NCI-H1930 (cell line): ENCODE measurements at places on chromosomes 7 and 10.
A peak's percentile ranks its signal among the peaks of the same experiment; 100 is the strongest.

GRCh38 chr7:43781726-43782607 is 23.5 kb downstream of the BLVRA start:
- DNase-seq, result no peak

GRCh38 chr7:18771834-18772566 is 276.5 kb downstream of the HDAC9 start:
- DNase-seq, result no peak

GRCh38 chr7:4706384-4707216 is 24.5 kb downstream of the FOXK1 start:
- DNase-seq, result no peak

- DNase-seq, result no peak
Observed at GRCh38 chr7:53191836-53192443, 156.5 kb downstream of the POM121L12 start.

- no peak for DNase-seq
Observed at GRCh38 chr10:71776481-71776925, 3.2 kb upstream of the VSIR start.

- no peak for DNase-seq
Observed at GRCh38 chr7:130139193-130139960, 65.8 kb downstream of the TMEM209 start.

- no peak for DNase-seq
Observed at GRCh38 chr7:67894746-67895145, 898.1 kb downstream of the TYW1 start.

DNA sequence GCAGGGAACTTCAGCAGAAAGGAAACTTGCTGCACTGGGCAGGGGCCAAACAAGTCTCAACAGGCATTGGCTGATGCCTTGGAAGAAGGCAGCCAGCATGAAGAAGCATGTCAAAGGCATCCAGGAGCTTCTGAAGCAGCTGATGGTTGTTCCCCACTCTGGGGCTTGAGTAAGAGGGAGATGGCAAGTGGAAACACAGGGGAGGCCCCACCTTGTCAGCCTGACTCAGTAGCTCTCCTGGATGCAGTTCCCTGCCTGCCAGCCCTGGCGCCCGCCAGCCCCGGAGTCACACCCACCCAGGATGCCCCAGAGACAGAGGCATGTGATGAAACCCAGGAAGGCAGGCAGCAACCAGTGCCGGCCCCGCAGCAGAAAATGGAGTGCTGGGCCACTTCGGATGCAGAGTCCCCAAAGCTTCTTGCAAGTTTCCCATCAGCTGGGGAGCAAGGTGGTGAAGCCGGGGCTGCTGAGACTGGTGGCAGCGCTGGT is 96.5 kb downstream of the TACC2 start:
- no peak for DNase-seq

DNA sequence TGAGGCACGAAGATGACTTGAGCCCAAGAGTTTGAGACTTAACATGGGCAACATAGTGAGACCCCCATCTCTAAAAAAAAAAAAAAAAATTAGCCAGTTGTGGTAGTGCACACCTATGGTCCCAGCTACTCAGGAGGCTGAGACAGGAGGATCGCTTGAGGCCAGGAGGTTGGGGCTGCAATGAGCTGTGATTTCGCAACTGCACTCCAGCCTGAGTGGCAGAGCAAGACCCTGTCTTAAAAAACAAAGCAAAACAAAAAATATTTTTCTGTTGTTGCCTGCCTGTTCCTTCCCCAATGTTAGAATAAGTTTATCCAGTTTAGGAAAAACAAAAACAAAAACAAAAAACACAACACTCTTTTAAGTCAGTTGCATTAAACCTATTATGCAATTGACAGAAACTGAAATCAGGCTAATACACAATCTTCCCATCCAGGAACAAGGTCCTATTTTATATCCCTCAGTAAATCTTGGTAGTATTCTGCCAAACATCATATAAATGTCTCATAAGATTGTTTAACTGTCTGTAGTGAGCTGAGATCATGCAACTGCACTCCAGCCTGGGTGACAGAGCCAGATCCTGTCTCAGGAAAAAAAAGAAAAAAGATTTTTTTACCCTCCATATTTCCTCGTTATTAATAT is 4.9 kb downstream of the PILRA start:
- DNase-seq, result no peak

GRCh38 chr7:93757426-93757825 is 133.1 kb downstream of the TFPI2 start:
- DNase-seq, result no peak

GRCh38 chr10:5549462-5550249 is 24.9 kb downstream of the CALML3 start:
- no peak for DNase-seq

- no peak for DNase-seq
Observed at GRCh38 chr7:148793590-148793989, 90.5 kb downstream of the EZH2 start.

DNA sequence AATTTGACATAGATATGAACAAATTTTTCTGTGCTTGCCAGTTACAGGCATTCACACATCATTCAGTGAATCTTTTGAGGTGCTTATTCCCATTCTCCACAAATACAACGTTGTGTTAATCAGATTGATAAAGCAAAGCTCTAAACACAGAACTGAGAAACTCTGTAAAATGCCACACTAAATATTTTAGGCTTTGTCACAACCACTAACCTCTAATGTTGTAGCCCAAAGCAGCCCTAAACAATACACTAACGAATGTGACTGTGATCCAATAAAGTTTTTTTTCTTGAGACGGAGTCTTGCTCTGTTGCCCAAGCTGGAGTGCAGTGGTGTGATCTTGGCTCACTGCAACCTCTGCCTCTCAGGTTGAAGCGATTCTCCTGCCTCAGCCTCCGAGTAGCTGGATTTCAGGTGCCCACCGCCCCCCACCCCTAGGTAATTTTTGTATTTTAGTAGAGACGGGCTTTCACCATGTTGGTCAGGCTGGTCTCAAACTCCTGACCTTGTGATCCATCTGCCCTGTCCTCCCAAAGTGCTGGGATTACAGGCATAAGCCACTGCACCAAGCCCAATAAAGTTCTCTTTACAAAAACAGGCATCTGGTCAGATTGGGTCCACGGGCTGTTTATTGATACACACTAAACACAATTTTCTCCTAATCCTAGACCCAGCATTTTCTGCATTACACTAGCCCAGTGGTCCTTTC is 6.9 kb downstream of the CYCS start:
- DNase-seq, result no peak

GRCh38 chr10:43383204-43383971 is 12.0 kb downstream of the FXYD4 start:
- no peak for DNase-seq

GRCh38 chr7:114309729-114310128 is 104.9 kb upstream of the FOXP2 start:
- DNase-seq, result no peak

DNA sequence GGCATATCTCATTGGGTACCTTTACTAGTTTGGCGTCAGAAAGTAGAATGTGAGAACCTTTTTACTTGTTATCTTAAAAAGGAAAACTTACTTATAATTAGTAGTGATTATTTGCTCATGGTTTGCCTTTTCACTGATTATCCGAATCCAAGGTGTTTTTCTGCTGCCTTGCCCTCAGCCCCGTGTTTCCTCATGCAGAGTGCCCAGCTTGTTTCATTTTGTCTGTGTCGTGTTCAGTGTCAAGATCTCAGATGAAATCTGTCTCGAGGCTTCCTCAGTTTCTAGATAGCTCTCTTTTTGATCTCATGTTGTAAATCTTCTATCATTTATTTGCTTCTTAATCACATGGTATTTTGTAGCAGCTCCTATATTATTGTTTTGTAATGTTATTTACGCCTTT is 30.1 kb downstream of the RPA3 start:
- DNase-seq, result no peak

DNA sequence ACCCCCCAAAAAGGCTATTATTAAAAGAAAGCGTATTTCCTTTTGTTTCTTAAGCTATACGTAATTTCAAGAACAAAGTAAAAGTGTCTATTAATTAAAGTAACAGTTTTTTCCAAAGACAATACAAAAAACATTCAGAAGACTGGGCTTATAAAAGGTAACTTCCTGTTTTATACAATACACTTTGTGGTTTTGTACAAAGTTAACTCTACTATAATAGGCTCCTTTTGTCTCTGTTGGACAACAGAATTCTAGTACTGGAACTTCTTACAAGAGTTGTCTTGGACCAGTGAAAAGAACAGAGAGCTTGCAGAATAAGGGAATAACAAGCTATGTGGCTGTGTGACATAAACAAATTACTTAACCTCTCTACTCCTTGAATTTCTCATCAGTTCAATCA is 21.5 kb downstream of the SFMBT2 start:
- DNase-seq, result no peak

- DNase-seq, result no peak
Observed at GRCh38 chr10:79097021-79097872, 28.5 kb downstream of the ZMIZ1 start.

DNA sequence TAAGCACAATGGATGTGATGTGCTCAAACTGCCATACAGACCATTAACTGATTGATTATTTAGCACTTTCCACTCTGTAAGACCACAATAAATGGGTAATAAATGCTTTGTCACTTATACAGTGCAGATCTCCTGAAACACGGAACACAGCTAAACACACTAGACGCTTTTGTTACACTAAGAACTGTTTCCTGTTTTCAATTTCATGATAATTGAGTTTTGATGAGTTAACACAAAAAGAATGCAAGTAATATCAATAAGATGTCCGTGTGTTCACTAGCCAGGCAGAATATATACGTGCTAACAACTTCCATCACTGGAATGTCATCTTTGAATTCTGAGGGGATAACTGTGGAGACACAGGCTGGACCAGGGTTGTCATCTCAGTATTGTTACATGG is 178.8 kb downstream of the SKAP2 start:
- DNase-seq, result no peak

GRCh38 chr10:4615042-4615441 is 211.0 kb upstream of the AKR1E2 start:
- DNase-seq, result no peak

GRCh38 chr10:28354511-28354910 is 51.6 kb upstream of the MPP7 start:
- no peak for DNase-seq

DNA sequence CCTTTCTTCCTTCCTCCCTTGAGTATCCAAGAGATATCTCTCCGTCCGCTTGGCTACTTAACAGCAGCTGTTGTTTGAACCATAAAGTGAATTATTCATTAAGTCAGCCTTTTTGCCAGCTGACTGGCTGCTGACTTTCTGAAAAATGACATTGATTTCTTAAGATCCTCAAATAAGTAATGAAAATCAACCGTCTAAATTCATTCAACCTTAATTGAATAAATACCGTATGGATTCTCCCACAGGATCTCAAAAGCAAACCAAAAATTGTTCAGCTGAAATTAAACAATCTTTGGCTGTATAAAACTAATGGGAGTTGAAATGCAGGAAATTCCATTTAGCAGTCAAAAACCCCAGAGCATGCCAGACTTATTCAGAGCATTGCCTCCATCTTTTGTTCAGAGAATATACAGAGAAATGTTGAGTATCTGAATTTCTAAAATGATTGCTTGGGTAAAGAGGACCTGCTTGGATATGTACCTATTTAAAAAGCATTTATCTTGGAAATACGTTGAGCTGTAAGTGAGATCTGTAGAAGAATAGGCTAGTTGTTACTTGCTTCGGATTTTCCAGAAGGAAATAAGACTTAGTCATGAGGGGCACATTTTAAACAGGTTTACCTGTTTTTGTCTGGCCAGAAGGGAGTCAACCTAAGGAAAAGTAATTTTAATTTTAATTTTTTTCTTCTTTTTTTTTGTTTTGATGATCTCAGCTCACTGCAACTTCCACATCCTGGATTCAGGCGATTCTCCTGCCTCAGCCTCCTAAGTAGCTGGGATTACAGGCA is 136.2 kb downstream of the PLXDC2 start:
- DNase-seq, result no peak

DNA sequence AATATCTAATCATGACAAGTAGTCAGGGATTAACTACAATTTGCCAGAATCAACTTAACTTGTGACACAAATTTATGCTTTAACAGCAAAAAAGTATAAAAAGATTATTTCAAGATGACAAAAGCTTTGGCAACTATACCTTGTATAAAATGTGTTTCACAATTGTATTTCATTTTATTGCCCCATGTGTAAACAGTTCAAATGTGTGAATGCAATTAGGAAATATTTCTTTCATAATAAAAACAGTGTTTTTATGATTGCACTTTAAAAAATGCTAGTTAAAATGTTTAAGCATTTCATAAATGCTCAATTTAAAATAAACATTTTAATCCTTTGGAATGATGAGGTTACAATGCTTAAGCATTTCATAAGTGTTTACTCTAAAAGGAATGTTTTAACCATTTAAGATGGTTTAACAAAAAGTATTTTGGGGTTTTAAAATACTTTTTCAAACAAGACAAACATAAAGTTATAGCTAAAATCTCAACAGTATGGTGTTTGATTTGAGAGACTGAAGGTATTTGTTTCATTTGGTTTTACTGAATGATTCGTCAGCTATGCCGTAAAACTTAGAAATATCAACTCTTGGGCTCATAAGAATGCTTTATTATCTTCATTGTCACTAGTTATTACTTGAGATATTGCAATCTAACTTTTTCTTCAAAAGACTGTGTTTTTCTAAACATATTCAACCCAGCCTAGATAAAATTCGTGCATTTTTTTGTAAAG is 50.1 kb downstream of the SFTPD start:
- DNase-seq, result no peak

- no peak for DNase-seq
Observed at GRCh38 chr10:82310839-82311238, 435.8 kb downstream of the NRG3 start.

GRCh38 chr7:91993976-91994375 is 53.3 kb downstream of the AKAP9 start:
- DNase-seq, result no peak

- DNase-seq, result no peak
Observed at GRCh38 chr7:151745706-151746105, 131.2 kb downstream of the PRKAG2 start.

GRCh38 chr7:155810770-155811559 is 1.3 kb downstream of the SHH start:
- DNase-seq, result no peak

- DNase-seq, result no peak
Observed at GRCh38 chr10:100362570-100363496, 15.8 kb downstream of the SCD start.

DNA sequence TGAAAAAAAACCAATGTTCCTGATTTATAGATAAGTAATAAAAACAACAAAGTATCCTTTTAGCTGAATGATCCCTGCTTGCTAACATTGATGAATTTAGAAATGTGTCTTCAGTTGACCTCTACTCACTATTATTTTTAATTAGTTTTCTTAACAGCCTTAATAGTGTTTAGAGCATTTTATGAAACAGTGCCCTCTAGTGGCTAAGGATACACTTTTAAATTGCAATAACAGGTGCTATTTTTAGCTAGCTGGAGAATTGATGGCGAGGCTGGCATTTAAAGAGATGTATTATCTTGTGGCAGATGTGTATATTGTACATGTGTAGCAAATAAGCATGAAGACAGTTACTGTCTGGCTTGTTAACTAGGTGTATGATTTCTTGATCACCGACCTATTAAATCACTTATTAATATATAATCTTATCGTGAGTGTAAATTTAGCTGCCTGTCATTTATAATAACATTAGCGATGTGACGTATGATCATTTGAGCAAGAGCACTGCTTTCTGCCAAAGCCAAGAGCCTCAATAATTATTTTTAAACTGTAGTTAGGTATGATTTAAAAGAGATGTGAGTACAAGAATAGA is 451.9 kb downstream of the DPP6 start:
- DNase-seq, result peak; percentile 79
